IMR-90 (cell line): ENCODE measurements at places on chromosomes 7 and 10. TPM values are rescaled to one million over a fixed set of nuclear protein-coding genes. Genes with fewer than 3 reads are reported as not detected.

GRCh38 chr10:64523065-64523759, 1002.0 kb downstream of the REEP3 start:
- no peak for DNase-seq

ADAM8 gene
- under 0.01 and 0.28 TPM in 2 replicates for total RNA-seq

EPHA1 gene
- not detected in 2 replicates for total RNA-seq

DNA sequence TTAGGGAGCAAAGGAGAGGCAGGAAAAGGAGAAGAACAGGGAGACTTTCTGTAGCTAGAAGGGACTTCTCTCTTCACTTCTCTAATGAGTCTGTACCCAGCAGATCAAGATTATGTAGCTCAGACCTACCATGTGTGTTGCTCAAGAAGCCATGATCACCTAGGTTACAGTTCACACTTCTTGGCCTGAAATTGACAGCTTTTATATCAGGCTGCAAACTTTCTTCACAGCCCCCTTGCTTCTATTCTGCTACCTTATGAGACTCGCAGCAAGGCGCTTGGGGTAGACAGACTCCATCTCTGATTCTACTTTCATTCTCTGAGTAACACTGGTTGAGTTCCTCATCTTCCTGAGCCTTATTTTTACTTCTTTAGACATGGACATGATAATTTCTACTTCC, 19.6 kb upstream of the GIMAP2 start:
- no peak for DNase-seq

DNA sequence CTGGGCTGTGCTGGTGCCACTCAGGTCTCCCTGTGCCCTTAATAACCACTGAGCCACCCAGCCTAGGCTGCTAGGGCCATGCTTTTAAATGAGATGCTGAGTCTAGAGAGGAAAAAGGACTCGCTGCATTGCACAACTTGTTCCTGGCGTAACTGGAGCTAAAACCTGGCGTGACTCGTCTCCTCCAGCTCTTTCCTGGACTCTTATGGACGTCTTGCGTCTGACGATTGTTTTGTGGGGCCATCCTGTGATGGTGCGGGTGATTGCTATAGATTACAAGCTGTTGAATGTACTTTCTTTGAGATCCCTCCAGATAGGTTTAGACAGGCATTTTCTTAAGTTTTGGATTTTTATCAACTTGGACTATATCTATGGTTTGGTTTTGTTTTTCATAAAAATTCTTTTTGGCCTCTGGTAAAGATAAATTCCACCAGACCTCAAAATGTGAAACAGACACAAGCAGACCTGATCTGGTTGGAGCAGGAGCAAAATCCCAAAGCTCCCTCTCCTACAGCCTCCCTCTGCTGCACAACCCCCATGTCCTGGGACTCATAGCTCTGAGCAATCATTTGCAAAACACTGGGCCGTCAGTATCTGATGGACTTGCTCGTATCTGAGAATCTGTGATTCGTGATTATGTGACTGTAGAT, 230.3 kb downstream of the ARHGAP12 start:
- peak; percentile 91 for DNase-seq

- no peak for DNase-seq
Observed at GRCh38 chr10:121131426-121132265, 280.5 kb downstream of the WDR11 start.

GRCh38 chr10:29142516-29143314, 146.2 kb upstream of the LYZL1 start:
- no peak for DNase-seq

GRCh38 chr7:51428217-51428887, 111.7 kb upstream of the COBL start:
- no peak for DNase-seq

GRCh38 chr10:43640603-43641002, 8.1 kb downstream of the ZNF32 start:
- DNase-seq: peak; percentile 52

DNA sequence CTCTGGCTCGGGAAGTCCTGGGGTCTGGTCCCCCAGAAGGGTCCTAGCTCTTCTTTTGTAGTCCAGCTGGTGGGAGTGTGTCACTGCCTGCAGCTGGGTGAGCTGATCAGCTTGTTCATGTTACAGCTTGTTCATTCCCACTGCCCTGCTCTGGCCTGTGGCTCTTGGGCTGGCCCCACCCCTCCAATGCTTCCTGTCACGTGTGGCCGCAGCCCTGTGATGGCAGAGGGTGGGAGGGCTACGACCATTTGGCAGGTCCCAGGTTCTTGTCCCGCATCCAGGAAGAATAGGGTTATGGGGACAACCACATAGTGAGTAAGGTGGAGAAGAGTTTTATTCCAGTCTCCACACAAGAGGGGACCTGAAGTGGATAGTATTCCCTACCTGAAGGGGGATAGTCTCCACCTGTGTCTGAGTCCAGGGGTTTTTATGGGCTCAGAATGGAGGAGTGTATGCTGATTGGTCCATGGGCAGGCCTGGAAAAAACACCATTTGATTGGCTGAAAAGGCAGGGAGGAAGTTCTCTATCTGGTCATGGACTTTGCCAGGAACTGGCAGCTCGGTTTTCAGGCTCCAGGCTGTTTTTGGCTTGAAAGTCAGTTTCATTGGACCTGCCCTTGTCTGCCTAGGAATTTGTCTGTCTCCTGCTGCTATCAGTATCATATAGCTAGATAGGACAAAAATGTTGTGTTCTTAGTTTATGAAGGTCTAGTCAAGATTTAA, 13.1 kb downstream of the SDHAF3 start:
- DNase-seq: no peak

DNA sequence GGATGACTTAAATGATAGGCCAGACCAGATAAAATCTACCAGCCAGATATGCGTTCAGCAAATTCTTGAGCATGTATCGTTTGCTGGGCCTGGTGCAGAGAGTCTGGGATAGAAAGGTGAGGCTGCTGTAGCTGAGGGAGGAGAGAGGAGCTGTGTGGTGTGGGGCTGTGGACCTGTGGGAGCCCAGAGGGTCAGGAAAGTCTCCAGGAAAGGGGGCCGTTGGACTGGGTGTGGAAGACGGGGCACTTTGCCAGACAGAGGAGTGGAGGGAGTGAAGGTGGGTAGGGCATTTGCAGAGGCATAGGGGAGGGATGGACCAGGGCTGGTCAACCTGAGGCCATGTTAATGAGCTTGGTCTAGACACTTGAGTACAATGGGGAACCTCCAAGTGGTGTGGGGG, 124.7 kb upstream of the UNC5B start:
- no peak for DNase-seq

DNA sequence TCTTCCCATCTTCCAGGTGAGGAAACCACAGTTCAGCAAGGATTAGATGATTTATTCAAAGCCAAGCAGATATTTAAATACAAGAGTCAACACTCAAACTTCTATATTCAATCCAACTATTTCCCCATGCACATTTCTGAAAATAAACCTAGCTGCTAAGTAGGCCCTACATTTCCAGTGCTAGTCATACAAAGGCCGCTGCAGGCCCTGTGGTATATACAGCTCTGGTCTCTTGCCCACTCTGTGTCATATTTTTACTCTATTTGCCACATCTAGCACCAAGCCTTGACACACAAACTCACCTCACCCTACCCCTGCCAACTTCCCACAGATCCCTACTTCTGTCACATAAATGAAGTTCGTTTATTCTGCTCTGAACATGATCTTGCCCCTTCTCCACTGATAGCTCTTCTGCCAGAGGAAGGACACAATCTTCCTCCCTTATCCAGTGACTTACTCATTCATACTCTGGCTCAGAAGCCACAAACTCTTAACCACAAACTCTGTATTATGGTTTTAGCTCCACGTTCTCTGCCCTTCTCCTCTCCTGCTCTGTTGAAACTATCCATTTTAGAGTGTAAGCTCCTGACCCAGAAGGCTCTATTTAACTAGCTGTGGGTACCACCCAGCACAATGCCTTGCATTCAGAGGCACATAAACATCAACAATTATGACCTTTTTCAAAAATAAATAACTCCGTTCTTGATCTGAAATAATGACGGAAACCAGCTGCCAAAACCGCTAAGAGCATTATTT, 180.7 kb downstream of the CPEB3 start:
- peak; percentile 73 for DNase-seq

HTR5A gene
- total RNA-seq: not detected in 2 replicates

DNA sequence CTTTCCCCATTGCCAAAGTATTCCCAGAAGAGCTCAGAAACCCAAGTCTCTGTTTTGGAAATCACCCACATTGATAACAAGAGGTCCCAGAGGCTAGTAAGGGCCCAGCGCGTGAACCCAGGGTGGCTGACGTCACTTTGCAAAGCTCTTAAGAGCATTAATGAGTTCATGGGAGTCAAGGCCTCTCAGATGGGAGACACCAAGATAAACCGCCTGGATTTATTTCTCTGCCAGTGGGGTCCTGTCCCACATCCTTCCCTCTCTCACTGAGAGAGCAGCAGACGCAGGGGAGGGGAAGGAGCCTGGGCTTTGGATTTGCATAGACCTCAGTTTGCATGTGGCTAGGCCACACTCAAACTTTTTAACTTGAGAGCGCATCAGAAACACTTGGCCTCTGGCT, 184.8 kb upstream of the PDE1C start:
- no peak for DNase-seq

HOXA4 gene
- 0.36 and 1.1 TPM in 2 replicates for total RNA-seq

DNA sequence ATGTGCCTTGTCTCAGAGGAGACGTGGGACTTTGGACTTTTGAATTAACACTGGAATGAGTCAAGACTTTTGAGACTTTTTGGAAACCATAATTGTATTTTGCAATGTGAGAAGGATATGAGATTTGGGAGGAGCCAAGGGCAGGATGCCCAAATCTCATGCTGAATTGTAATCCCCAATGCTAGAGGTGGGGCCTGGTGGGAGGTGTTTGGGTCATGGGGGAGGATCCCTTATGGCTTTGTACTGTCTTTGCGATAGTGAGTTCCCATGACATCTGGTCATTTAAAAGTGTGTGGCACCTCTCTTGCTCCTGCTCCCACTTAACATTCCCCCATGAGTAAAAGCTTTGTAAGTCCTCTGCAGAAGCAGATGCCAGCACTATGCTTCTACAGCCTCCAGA, 39.2 kb downstream of the DNAJC9 start:
- DNase-seq: no peak

DNA sequence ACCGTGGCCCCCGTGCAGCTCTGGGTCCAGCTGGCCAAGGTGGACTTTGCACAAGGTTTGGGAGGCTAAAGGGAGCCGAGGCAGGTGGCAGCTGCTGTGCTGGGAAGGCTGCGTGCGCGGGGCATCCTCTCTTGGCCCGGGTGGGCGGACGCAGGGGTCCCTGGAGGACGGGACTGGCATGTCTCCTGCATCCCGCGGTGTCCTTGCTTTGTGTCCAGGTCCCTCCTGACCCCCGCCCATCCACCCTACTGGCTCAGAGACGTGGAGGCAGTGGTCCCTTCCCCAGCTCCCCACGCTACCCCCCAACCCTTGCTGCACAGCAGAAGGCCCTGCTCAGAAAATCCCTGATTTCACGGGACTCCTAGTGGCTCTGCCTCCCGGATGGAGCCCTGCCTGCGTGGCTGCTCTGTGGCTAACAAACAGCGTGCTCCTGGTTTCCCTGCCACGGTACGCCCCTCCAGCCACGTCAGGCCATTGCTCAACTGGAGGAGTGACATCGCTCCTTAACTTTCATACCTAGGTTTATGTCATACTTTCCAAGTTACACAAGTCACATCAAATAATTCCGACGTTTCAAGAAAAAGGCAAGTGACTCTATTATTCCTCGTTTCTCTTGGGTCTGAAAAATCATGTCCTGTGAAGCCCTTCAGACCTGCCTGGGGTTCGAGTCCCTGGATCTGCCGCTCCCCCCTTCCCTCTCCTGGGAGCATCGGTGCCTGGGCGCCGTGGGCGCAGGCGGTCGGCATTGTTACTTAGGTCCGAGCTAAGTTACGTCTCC, 421.9 kb downstream of the DNAJB6 start:
- DNase-seq: no peak

- no peak for DNase-seq
Observed at GRCh38 chr10:110511734-110512449, 14.2 kb downstream of the DUSP5 start.

DNA sequence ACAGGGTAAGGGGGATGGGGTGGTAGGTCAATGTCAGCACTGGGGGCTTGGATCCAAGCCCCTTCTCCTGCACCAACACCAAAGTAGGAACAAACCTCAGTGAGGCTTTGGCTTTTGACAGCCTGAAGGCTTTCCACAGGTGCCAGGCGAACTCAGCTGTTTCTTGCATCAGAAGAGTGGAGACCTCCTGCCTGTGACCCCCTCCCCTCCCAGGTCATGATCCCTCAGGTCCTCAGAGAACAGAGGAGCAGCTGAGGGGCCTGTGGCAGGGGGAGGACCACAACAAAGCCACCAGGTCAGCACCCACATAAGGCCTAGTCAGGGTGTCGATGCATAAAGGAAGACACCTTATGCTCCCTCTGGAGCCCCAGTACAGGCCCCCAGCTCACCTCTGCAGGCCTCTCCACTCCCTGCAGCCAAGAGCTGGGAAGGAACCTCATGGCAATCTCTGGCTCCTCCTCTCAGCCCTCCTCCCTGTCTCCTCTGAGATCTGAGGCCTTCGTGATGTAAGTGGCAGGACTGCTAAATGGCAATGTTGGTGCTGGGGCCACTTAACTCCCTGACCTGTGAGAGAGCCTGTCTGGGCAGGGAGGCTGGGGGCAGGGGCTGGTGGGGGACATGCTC, 19.1 kb upstream of the PRRT4 start:
- DNase-seq: no peak

RUFY2 gene
- 6.8 and 16.4 TPM in 2 replicates for total RNA-seq

CCDC71L gene
- total RNA-seq: 19.2 and 20.6 TPM in 2 replicates

FGFR2 gene
- total RNA-seq: under 0.01 TPM in 1 of 2 replicates, not detected in the other

GRCh38 chr10:56090914-56091540, 270.0 kb downstream of the ZWINT start:
- DNase-seq: no peak

SHH gene
- under 0.01 TPM in 1 of 2 replicates, not detected in the other for total RNA-seq

MSMB gene
- not detected in 2 replicates for total RNA-seq

BTBD16 gene
- not detected in 2 replicates for total RNA-seq

- no peak for DNase-seq
Observed at GRCh38 chr10:13669901-13670300, 83.1 kb downstream of the PRPF18 start.

GRCh38 chr10:101055411-101055810, 6.4 kb upstream of the KAZALD1 start:
- no peak for DNase-seq

GRCh38 chr7:37441386-37441760, 7.3 kb downstream of the ELMO1 start:
- DNase-seq: no peak

DNA sequence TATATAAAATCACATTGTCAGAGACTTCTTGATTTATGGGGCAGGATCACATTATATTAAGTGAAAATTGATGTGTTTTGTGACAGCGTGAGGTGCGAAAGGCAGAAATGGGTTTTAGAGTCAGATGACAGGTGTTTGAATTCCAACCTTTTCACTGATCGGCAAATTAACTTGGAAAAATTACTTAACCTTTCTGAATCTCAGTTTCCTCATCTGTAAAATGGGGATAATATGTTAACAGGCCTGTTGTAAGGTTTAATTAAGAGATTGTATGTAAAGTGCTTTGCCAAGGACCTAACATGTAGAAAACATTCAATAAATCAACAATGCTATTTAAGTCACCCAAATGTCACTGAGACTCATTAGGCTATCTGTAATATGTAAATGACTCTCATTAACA, 221.2 kb upstream of the LYZL1 start:
- DNase-seq: no peak

- DNase-seq: no peak
Observed at GRCh38 chr10:112695539-112695938, 248.5 kb downstream of the VTI1A start.
